ENCODE measurements at places on chromosomes 16 and 17.

DNA sequence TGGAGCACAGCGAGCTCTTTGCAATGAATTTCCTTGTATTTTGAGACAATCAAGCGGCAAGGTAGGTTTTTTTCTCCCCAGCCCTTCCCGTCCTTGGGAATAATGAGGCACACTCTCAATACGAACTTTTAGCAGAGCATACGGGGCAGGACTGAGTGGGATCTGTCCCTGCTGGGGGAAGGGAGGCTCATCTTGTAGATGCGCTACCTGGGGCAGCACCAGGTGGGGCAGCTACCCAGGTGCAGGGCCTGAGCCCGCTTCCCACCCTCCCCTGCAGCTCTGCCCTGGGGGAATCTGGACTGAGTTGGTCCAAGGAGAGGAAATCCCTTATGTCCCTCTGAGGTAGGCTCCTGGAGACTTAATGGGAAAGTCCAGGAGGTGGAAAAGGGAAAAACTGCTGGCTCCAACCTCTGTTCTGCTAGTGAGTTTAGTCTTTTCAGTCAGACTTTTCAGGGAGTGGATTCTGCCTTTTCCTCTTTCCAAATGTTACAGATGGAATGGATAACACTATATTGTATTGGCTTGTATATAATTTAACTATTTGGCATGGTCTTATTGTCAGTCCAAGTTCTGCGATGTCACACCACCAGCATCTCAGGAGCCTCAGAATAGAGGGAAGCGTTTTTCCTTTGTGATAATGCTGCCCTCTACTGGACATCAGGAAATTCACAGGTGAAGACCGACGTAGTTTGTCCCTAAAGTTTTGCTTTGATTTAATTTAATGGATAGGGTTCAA lies 9.6 kb upstream of the CES1 start:
- DNase-seq: peak; percentile 40

- no peak for DNase-seq
These were observed 13.6 kb downstream of the G6PC3 start for GRCh38 chr17:44084131-44084538.

GRCh38 chr17:79616801-79617200 lies 6.0 kb upstream of the RBFOX3 start:
- DNase-seq: no peak

DNA sequence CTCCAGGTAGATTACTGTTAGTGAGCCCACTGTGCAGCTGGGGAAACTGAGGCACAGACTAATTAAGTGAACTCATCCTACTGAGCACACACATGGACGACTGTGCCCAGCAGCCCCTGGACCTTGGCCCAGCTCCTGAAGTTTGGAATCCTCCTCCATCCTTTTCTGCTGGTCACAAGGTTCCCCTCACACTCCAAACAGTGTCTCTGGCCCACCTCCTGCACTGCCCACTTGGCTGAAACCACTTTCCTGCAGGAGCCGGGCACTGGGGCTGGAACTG lies 3.6 kb downstream of the RHBDF2 start:
- no peak for DNase-seq

DNA sequence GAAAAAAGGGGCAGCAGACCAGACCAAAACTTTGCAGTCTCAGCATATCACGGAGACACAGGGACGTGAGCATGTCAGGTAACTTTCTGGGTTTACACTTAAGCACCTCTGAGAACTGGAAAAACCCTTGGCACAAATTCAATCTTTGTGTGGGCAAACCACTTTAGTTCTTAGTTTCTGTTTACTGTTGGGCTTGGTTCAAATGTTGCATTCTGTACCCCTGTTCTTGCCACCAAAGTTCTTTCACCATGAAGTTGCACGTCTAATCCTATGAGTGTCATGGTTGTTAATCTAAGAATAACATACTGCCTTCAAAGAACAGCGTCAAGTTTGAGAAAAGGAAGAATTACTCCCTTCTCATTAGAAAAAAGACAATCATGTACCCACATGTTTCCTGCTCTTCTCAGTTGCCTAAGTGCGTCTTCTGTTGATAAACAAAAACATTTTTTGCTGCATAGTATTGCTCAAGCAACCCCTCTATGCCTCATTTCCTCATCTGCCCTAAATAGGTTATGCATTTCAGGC lies 11.6 kb downstream of the KRT33A start:
- DNase-seq: no peak

- no peak for DNase-seq
These were observed 10.7 kb downstream of the UTP4 start for GRCh38 chr16:69143116-69143515.

DNA sequence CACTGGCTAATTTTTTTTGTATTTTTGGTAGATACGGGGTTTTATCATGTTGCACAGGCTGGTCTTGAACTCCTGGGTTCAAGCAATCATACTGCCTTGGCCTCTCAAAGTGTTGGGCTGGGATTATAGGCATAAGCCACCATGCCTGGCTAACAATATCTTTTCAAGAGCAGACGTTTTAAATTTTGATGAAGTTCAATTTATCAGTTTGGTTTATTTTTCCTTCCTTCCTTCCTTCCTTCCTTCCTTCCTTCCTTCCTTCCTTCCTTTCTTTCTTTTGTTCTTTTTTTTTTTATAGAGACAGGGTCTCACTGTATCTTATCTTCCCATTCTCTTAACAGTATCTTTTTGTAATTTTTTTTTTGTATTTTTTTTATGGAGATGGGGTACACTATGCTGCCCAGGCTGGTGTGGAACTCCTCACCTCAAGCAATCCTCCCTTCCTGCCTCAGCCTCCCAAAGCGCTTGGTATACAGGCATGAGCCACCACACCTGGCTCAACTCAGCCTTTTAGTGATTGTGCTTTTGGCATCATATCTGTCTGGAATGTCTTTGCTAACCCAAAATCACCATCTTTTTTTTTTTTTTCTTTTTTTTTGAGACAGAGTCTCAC lies 13.6 kb upstream of the GIP start:
- no peak for DNase-seq

- DNase-seq: no peak
These were observed 38.5 kb upstream of the SHISA9 start for GRCh38 chr16:12862941-12863340.

- DNase-seq: no peak
These were observed 72.5 kb downstream of the C16orf95 start for GRCh38 chr16:87244636-87245197.

DNA sequence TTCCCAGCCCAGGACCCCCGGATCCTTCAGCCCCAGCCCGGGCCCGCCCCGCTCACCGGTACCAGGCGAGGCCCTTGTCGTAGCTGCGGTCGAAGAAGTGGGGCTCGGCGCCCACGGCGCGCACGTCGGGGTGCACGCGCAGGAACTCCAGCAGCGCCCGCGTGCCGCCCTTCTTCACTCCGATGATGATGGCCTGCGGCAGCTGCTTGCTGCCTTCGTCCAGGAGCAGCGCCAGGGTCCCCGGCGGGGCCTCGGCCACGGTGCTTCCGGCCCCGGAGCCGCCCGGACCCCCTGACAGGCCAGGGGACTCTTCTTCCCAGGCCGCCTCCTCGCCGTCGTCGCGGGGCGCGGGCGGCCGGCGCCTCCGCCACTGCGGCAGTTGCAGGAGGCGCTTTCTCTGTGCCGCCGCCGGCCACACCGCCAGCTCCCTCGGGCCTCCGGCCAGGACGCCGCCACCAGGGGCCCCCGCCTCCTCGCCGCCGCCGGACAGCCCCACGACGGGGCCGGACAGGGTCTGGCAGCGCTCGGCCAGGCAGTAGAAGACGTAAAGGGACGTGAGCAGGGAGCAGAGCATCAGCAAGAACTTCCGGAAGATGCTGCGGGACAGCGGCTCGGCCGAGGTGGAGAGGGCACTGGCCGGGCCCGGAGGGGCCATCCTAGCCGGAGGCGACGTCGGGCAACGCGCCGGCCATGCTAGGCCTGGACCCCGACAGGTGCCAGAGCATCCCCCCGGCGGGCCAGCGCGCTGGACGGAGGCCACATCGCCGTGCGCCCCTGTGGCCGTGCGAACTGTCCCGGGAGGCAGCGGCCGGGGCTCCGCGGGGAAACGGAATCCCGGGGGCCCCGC lies 1.0 kb downstream of the HS3ST3A1 start:
- peak; percentile 21 for DNase-seq

DNA sequence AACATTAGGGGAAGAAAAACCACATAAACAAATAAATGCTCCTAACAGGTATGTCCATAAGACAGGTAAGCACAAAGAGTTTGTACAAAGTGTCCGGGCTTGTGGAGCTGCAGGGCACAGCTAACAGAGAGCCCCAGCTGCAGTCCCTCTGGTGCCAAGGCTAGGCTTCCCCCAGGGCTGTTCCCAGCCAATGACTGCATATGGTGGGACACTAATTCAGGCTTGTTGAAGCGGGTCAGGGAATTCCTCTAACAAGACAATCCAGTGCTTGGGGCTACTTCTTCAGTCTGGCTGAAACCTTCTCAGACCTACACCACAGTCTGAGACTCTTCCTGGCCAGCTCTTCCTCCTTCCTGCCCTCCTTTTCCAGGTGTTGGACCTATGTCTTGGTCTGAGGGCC lies 51.7 kb upstream of the ALDH3A1 start:
- DNase-seq: no peak

DNA sequence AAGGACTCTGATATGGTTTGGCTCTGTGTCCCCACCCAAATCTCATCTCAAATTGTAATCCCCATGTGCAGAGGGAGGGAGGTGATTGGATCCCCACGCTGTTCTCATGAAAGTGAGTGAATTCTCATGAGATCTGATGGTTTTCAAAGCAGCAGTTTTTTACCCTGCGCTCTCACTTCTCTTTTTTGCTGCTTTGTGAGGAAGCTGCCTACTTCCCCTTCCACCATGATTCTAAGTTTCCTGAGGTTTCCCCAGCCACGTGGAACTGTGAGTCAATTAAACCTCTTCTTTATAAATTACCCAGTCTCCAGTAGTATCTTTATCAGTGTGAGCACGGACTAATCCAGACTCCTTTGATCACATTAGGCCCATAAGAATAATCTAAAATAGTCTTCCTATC lies 719.7 kb upstream of the CDH8 start:
- no peak for DNase-seq

GRCh38 chr17:67867591-67867990 lies 42.3 kb downstream of the BPTF start:
- DNase-seq: no peak

GRCh38 chr16:85390511-85391174 lies 222.5 kb upstream of the GSE1 start:
- DNase-seq: peak; percentile 85

DNA sequence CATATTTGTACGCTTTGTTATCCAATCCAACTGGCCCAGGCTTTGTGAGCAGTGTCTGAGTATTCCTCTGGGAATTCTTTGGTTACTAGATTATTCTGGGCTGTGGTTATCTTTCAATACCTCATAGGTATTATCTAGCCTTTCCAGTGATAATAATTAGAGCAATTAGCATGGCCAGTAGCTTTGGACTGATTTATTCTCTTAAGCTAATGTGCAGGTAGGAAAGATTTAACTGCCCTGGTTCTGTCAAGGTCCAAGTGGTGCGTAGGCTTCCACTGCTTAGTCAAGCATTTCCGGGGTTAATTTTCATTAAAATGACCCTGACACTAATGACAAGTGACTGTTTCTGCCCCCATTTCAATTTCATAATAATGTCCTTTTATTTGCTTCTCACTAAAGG lies 54.2 kb upstream of the PMFBP1 start:
- DNase-seq: no peak

DNA sequence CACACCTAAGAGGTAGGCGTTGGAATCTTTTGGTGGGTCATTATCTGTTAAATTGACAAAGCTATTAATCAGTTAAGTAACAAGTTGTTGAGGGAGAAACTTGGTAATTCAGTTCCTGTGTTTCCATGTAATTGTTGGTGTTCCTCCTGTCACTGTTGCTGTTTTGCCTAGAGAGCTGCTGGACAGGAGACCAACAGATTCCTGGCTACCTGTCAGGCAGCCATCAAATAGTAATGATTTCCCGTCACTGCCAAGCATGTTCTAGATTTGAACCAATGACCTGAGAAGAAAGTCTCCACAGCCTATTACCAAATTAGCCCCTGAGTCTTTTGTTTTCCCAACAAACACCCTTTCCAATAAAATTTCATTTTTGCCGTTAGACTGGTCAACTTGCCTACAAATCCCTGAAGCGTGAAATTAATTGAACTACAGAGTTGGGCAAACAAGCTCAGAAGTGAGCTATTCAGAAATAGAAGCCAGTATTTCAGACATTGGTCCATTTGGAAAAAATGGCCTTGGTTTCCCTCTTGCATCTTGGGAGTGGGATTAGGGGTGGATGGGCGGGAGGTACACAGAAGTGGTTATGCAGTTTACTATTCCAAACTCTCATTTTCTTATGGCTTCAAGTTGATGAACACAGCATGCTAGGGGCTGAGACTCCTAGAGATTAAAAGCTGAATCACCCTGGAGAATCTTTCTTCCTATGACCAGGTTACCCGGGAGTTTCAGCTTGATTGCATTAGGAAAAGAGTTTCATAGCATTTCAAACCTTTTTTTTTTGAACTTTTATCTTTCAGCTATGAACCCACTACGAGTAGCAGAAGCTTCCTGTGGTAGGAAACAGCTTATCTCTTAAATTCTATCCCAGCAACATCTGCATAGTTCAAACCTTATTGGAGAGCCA lies 262.8 kb upstream of the MAF start:
- DNase-seq: no peak

DNA sequence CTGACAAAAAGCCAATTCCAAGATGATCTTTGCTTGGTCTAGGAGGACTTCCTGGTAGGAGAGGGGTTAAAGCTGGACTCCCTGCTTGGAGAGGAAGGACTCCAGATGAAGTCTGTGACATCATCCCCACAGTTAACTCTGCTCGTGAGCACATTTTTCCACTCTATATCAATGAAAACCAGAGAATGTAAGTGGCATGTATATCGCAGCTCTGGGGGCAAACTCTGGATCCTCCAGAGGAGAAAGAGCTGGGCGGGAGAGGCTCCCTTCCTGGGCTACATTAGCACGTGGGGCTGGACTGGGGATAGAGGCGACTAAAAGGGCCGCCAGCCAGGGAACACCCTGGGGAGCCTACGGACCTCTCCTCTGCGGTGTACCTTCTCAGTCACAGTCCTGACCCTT lies 34.1 kb downstream of the HIC1 start:
- DNase-seq: peak; percentile 76

Data from astrocyte of the spinal cord (primary cell).